ENCODE measurements at places on chromosomes 16 and 17. TPM values are rescaled to one million over a fixed set of nuclear protein-coding genes. Genes with fewer than 3 reads are reported as not detected.

The TAT gene
- polyA plus RNA-seq: 0.14 TPM

The NOL3 gene
- 9.5 TPM for polyA plus RNA-seq

The KRT15 gene
- polyA plus RNA-seq: 3.1 TPM

The CCL17 gene
- 0.43 TPM for polyA plus RNA-seq

The PRSS27 gene
- 2.8 TPM for polyA plus RNA-seq

DNA sequence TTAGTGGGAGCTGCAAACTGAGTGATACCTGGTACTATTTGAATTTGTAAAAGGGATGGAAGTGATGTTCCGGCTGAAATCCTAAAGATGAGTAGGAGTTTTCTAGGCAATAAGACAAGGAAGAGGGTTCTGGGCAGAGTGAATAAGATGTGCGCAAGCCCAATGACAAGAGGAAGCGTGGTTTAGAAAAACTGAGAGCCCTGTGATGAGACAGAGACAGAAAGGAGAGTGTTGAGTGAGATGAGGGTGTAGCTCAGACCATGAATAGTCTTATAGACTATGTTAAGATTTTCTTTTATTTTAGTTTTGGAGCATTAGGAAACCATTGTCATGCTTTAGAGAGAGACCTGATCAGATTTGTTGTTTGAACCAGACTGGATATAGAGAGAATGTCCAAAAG lies 50.2 kb downstream of the COX10 start:
- DNase-seq: no peak

DNA sequence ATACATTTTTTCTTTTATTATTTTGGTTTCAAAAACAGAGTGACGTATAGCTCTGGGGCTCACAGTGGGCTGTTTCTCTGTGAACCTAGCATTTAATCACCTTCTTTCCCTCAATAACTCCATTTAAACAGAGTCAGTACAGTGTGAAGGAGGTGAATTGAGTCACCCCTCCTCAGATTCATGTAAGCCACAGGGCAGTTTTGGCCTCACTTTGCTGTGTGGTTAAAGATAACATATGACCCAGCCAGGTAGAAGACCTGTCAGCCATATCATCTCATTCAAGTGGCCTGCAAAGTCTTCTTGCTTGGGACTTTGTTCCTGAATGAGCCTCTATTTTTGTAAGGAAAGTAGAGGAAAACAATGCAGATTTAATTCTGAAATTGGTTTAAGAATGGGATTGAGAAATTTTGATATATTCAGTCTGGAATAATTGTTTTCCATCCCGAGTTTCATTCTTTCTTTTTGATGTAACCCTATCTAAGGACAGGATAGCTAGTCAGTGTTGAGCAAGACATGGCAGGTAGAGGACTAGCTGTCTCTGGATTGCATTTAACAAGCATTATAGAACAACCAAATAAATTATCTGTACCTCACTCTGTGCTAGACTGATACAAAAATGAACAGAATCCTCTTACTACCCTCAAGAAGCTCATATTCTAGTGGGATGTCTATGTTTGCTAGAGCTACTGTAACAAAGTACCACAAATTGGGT lies 13.1 kb downstream of the MAP2K6 start:
- DNase-seq: no peak

GRCh38 chr17:77610972-77611521 lies 347.5 kb upstream of the TNRC6C start:
- DNase-seq: no peak

DNA sequence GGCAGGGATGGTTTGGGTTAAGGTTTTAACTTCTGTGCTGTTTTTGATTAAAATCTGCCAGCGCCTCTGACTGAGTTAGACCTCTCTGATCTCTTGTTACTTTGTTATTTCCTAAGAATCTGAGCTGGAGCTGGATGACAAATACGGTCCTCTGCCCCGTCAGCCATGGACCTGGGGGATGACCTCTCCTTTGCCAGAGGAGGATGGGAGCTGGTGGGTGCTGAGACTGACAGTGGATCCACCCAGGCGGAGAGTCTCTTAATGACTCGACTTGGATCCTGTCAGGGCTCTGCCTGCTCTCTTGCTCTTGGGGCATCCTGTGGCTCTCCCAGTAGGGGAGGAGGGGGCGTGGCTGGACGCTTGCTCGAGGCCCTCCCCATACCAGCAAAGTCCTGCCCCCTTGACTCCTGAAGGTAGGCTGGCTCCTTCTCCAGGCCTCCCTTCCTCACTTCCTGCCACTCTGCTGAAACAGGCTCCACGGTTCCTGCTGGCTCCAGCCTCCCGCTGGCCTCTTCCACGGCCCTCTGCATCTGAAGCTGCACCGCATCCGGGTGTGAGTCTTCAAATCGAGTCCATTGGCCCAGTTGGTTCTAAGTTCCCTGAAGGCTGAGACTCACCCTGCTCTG lies 24.8 kb upstream of the MAP3K14 start:
- peak; percentile 41 for DNase-seq

DNA sequence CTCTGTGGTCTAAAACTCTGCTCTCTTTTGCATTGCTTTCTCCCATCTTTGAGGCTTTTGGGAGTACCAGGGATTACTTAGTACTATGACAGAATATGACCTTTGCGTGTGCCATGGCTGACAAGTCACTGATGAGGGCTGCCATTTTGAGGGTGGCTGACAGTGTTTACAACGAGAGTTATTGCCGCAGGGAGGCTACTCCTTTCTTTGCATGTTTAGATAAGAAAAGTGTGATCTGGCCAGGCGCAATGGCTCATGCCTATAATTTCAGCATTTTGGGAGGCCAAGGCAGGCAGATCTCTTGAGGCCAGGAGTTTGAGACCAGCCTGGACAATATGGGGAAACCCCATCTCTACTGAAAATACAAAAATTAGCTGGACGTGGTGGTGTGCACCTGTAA lies 77.5 kb downstream of the GSG1L start:
- DNase-seq: no peak

- no peak for DNase-seq
These were observed 84.2 kb downstream of the ABCA8 start for GRCh38 chr17:68870976-68871375.

GRCh38 chr17:80931421-80932265 lies 60.0 kb upstream of the CHMP6 start:
- peak; percentile 61 for DNase-seq

GRCh38 chr16:49588729-49589384 lies 215.3 kb downstream of the C16orf78 start:
- DNase-seq: no peak

DNA sequence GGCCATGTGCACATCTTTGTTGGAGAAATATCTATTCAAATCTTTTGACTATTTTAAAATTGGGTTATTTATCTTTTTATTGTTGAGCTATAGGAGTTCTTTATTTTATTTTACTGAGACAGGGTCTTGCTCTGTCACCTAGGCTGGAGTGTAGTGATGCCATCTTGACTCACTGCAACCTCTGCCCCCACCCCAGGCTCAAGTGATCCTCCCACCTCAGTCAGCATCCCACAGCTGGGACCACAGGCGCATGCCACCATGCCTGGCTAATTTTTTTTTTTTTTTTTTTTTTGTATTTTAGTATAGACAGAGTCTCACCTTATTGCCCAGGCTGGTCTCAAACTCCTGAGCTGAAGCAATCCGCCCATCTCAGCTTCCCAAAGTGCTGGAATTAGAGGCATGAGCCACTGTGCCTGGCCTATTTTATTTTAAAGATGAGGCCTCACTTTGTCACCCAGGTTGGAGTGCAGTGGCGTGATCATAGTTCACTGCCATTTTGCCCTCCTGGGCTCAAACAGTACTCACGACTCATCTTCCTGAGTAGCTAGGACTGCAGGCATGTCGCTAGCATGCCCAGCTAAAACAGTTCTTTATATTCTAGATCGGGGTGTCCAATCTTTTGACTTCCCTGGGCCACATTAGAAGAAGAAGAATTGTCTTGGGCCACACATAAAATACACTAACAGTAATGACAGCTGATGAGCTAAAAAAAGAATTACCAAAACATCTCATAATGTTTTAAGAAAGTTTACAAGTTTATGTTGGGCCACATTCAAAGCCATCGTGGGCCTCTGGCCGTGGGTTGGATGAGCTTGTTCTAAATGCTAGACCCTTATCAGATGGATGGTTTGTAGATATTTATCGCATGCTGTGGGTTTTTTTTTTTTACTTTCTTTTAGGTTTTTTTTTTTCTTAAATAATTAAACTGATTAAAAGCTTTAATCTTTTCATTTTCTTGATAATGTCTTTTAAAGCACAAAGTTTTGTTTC lies 13.7 kb downstream of the TENT4B start:
- DNase-seq: no peak

DNA sequence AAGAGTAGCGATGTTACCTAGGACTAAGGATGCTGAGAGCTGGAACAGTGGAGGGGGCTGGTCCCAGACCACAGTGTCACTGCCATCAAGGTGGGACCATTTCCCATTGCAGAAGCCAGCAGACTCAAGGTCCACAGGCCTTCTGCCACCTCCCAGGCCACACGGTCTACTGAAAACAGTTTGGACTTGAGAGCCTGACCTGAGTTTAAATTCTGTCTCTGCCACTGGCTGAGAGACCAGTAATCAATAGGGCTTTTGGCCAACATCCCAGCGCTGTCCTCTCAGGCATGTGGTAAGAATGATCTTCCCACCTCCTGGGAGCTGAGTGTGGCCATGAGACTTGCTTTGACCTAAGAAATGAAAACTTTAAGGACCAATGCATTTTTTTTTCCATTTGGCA lies 331.4 kb upstream of the CDH5 start:
- DNase-seq: no peak

DNA sequence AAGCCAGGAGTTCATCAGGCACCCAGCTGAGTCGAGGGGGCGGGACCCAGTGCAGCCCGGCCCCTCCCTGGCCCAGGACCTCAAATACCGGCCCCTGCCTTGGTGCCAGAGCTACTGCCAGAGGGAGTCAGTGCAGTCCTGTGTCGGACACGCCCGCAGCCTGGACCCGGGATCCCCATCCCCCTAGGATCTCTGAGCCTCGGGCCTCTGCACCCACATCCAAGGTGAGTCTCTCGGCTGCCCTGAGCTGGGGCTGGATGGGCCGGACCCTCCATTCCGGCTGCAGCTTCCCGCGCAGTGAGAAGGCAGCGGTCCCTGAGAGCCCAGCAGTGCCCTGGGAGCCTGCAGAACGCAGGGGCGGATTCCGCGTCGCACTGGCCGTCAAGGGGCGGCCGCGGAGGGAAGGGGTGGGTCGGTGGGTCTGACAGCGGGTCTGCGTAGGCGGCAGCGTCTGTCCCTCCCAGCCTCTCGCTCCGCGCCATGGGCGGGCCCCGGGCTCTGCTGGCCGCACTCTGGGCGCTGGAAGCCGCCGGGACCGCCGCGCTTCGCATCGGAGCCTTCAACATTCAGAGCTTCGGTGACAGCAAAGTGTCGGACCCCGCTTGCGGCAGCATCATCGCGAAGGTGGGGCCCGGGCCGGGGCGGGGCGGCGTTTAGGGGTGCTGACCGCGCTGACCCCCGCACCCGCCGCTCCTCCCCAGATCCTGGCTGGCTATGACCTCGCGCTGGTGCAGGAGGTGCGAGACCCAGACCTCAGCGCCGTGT lies at the start of gene DNASE1L2:
DNASE1L2 (plus strand) TSS at position 108 of the 765 bp plus-strand sequence; CDS start at position 481, 373 bp downstream.
- no peak for DNase-seq
